ENCODE measurements at places on chromosomes 13 and 19. TPM values are rescaled to one million over a fixed set of nuclear protein-coding genes. Genes with fewer than 3 reads are reported as not detected.

SPACA6 gene
- total RNA-seq: 11.6 TPM

ACP7 gene
- 0.03 TPM for total RNA-seq

TRIM28 gene
- 899 TPM for total RNA-seq

PGLYRP2 gene
- total RNA-seq: not detected

Data from A549 treated with dexamethasone at 1 μM for 4 hours (cell line).